ENCODE measurements at places on chromosomes 16 and 17.

DNA sequence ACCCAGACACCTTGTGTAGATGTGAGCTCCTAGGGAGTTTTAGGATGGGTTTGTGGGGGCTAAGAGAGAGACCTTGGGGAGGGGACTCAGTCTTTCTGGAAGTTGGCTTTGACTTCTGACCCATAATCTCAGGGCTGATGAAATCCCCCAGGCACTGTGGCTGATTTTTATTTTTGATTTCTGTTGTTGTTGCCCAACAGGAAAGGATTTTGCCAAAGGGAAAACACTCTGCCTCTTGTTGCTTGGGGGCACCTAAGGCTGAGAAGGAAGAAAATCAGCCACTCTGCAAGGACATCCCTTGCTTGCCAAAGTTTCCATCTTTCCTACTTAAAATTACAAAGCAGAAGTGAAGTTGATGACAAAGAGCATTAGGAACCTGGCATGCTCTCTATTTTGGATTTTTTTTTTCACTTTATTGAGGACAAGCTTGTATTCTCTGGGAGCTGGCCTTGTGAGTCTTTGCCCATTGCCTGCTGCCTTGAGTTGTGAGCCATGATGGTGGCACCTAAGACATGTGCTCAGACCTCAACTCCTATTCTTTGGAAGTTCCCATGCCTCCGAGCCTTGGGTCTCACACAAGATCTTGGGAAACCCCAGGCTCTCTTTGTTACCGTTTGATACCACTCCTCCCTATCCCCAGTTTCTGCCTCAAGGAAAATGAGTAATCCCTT, 3.2 kb upstream of the C1QTNF1 start:
- peak; percentile 71 for DNase-seq

GRCh38 chr17:6468051-6468790, 24.0 kb downstream of the PIMREG start:
- no peak for DNase-seq

GRCh38 chr16:86380030-86380429, 130.3 kb upstream of the FOXF1 start:
- DNase-seq, result no peak

GRCh38 chr16:11270602-11271162, 1.6 kb upstream of the TNP2 start:
- DNase-seq, result no peak

DNA sequence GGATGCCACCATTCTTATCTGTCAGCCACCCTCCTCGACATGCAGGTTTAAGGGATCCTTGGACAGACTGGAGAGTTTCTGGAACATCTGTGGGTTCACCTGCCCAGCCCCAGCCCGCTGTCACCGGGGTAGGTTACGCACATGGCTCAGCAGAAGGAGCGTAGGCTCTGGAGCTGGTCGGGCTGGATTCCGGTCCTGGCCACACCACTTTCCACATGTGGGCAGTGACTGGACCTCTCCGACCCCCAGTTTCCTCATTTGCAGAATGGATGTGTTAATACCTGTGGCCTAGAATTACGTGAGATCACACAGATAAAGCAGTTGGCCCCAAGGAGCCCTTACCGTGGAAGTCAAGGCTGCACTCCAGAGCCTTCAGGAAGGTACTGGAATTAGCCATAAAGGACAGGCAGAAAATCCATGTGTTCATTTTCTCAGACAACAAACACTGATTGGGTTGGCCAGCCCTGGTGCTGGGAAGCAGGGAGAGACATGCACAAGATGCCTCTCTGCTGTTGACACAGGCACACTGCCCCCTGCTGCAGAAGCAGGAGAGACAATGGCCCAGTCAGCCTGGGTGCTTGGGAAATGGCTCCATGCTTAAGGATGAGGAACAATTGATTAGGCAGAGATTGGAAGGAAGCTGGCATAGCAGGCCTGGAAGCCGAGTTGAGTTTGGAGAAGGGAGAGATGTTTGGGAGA, 58.8 kb downstream of the SF3B3 start:
- DNase-seq, result no peak

GRCh38 chr16:55703003-55704001, 47.5 kb downstream of the SLC6A2 start:
- peak; percentile 41 for DNase-seq

DNA sequence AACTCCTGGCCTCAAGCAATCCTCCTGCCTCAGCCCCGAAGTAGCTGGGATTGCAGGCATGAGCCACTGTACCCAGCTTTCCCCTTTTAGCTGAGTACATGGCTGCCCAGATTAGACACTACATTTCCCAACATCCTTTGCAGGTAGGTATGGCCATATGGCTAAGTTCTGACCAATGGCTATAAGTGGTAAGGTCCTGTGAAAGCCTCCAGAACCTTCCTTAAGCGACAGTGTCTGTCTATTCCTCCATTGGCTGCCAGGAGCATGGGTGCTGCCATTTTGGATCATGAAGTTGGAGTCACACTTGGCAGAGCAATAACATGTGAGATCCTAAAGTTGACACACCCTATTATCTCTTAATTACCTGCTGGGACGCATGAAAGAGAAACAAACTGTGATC, 24.4 kb upstream of the CRHR1 start:
- DNase-seq, result no peak

DNA sequence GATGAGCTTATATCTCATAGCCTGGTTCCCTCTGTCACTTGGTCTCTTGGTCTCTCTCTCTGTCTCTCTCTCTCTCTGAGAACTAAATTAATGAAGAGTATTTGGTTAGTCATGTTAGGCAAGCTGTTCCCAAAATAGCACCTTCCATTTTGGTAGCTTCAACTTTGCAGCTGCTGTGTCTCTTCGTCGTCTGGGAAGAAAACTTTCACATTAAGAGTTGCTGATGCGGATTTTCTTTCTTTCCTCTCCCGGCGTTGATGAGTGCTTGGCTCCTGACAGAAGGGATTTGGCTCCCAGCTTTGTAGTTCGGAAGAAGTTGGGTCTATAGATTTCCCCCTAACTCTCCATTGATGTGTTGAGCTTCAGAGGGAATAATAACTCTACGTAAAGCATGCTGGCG, at the start of gene RBFOX1:
RBFOX1 (plus strand) TSS at position 235 of the 400 bp plus-strand sequence.
- no peak for DNase-seq

- DNase-seq, result no peak
Measured at GRCh38 chr17:42773290-42774035, at the start of gene VPS25. TSS of gene VPS25 (plus strand) at chr17:42773449. CDS start at chr17:42773476, 27 bp downstream.

DNA sequence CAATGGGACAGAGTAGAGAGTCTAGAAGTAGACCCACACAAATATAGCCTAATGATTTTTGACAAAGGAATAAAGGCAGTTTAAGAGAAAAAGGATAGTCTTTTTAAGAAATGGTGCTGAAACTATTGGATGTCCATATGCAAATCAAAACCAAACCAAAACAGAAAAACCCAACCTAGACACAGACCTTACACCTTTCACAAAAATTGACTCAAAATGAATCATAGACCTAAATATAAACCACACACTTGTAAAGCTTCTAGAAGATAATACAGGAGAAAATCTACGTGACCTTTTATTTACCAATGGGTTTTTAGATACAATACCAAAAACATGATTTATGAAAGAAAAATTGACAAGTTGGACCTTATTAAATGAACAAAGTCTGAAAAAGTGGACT, 66.4 kb upstream of the MPHOSPH6 start:
- no peak for DNase-seq

DNA sequence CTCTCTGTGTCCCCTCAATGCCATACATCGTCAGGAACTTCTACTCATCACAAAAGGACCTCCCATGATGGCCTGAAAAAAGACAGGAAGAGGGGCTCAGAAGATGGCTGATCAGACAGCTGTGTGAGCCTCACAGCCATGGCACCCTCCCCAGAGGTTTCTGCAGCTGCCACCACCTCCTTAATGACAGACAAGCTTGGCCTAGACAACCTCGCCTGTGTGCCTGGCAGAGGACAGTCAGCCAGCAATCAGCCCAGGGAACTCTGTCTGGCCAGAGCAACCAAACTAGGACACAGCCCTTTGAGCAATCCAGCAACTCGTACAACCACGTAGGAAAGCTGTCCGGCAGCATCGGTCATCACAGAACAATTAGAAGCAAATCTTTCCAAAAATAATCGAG, 54.2 kb upstream of the MED9 start:
- DNase-seq, result no peak

GRCh38 chr16:54812229-54812628, 118.4 kb upstream of the IRX5 start:
- DNase-seq, result no peak

- no peak for DNase-seq
Measured at GRCh38 chr17:71709946-71710345, 410.9 kb upstream of the SOX9 start.

GRCh38 chr17:6554871-6555330, 1.5 kb downstream of the PITPNM3 start:
- DNase-seq, result no peak

- DNase-seq, result no peak
Measured at GRCh38 chr17:77445760-77446532, 305.2 kb downstream of the SEC14L1 start.

DNA sequence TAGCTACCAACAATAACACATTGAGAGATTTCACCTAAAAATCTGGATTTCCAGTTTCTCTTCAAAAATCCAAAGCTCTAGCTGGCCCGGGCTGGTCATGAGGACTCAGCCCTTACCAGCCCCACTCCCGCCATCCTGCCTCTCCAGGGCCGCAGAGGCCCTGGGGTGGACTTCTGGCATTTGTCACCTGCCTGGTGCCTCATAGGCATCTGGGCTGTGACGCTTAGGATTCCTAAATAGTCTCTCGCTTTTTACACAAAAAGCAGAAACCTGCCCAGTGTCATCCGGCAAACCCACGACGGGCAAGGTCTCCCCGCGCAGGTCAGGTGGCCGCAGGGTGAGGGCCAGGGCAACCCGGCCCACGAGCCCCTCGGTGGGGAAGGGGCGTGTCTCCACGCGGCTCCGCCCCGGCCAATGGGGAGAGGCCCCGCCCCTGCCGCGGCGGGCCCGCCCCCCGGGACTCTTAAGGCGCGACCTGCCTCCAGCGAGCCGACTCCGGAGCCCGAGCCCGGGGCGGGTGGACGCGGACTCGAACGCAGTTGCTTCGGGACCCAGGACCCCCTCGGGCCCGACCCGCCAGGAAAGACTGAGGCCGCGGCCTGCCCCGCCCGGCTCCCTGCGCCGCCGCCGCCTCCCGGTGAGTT, at the start of gene VASN:
VASN (plus strand) TSS at position 492 of the 644 bp plus-strand sequence. CDS start 9,030 bp downstream, outside the sequence.
- peak; percentile 92 for DNase-seq

- no peak for DNase-seq
Measured at GRCh38 chr16:31365131-31365865, 10.3 kb downstream of the ITGAX start.

DNA sequence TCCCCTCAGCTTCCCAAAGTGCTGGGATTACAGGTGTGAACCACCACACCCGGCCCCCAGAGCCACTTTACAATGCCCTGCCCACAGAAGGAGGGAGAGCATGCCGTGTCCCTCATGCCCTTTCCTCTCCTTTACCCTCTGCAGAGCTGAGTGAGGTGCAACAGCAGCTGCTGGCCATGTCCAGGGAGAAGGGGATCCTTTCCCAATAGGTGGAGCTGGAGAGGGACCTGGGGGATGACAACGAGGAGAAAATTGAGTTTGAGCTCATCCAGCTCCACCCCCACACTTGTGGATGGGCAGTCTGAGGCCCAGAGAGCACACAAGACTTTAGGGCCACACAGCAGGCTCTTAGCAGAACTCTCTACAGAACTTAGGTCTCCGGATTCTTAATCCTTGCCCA, 7.9 kb upstream of the GSDMA start:
- no peak for DNase-seq

- DNase-seq, result no peak
Measured at GRCh38 chr17:82076785-82077591, 11.4 kb upstream of the DUS1L start.

- DNase-seq, result no peak
Measured at GRCh38 chr17:34318474-34318873, 761 bp upstream of the CCL8 start.

GRCh38 chr16:70800781-70801480, at the start of gene VAC14:
TSS of gene VAC14 (minus strand) at chr16:70801158. CDS start at chr16:70800900, 258 bp downstream.
- DNase-seq, result peak; percentile 91

DNA sequence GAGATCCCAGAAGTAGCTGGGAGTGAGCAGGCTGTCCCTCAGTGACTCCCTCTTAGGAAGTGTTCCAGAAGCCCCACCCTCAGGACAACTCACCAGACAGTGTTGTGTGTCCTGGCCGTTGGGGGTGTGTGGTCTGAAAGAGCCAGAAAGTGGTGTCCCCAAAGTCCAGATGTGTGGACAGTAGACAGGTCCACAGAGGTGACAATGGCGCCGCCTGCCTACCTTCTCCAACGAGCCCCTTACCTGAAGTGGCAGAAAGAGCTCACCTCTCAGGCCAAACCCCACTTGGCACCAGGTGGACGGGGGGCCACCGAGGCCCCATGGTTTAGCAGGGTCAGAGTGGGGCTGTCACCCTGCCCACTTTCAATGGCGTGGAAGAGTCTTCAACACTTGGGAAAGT, 19.9 kb downstream of the C17orf100 start:
- no peak for DNase-seq

- no peak for DNase-seq
Measured at GRCh38 chr17:72255481-72255880, 134.7 kb downstream of the SOX9 start.

GRCh38 chr17:80749611-80750010, 205.0 kb downstream of the RPTOR start:
- no peak for DNase-seq

- DNase-seq, result no peak
Measured at GRCh38 chr17:41456204-41456603, 11.0 kb downstream of the KRT32 start.

GRCh38 chr17:46135126-46135812, 58.0 kb downstream of the KANSL1 start:
- no peak for DNase-seq

- DNase-seq, result no peak
Measured at GRCh38 chr16:55915096-55915827, 40.1 kb upstream of the CES5A start.

GRCh38 chr17:75876938-75877751, 1.2 kb downstream of the TRIM47 start:
- peak; percentile 98 for DNase-seq

GRCh38 chr17:82153745-82154375, 55.8 kb upstream of the FASN start:
- DNase-seq, result peak; percentile 86

GRCh38 chr17:76812263-76812662, 55.9 kb upstream of the MGAT5B start:
- no peak for DNase-seq

DNA sequence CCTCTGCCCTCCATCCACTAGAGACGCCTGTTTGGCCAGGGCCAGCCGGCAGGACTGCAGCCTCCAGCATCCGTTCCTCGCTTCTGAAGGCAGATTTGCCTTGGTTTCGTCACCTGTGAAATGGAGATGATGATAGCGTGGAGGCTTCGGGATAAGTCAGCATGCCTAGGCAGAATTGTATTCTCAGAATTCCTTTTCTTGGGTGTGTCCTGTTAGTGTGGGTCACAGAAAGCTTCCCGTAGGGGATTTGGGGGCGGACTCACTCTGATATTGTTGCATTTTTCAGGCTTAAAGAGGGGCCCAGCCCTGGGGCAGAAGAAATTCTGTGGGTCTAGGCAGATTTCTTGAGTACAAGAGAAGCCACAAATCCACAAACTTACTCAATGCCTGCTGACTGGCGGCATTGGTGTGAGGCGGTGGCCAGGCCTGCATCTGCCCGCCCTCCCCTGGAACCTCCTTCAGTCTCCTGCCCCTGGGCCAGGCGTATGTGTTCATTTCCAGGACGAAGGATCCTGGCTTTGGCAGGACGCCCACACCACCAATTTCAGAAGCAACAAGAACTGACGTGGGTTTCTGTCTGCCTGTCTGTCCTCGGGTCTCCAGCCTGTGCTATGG, 17.6 kb downstream of the CCDC42 start:
- peak; percentile 73 for DNase-seq

GRCh38 chr17:29169806-29170591, 10.2 kb downstream of the MYO18A start:
- DNase-seq, result no peak

- DNase-seq, result no peak
Measured at GRCh38 chr16:86375364-86375763, 135.0 kb upstream of the FOXF1 start.

All from coronary artery (tissue), 2 donors.